ENCODE measurements at places on chromosomes 7 and 10.

GRCh38 chr7:30799206-30799975 lies 28.2 kb downstream of the MINDY4 start:
- no peak for DNase-seq

GRCh38 chr10:6396226-6396625 lies 183.8 kb downstream of the PRKCQ start:
- no peak for DNase-seq

DNA sequence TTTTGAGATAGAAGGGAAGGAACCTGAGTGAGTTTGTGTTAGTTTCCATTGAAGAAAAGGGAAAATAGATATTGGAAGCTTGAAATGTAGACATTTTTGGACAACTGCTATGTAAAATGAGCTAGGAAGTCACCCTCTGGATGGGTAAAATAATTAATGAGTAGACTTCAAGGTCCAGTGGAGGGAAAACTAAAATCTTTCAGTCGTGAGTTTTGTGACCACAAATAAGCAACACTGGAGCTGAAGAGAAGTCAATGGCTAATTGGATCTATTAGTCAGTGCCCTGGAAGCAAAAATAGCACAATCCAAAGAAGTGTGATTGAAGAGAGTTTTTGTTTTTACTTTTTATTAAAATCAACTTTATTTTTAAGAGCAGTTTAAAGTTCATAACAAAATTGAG lies 123.4 kb downstream of the MYO3A start:
- DNase-seq: no peak

- DNase-seq: no peak
Observed at GRCh38 chr10:101535949-101536348, 52.1 kb downstream of the POLL start.

GRCh38 chr7:12322284-12322902 lies 81.3 kb downstream of the VWDE start:
- no peak for DNase-seq

GRCh38 chr7:106022193-106022821 lies 59.2 kb downstream of the CDHR3 start:
- DNase-seq: peak; percentile 76

DNA sequence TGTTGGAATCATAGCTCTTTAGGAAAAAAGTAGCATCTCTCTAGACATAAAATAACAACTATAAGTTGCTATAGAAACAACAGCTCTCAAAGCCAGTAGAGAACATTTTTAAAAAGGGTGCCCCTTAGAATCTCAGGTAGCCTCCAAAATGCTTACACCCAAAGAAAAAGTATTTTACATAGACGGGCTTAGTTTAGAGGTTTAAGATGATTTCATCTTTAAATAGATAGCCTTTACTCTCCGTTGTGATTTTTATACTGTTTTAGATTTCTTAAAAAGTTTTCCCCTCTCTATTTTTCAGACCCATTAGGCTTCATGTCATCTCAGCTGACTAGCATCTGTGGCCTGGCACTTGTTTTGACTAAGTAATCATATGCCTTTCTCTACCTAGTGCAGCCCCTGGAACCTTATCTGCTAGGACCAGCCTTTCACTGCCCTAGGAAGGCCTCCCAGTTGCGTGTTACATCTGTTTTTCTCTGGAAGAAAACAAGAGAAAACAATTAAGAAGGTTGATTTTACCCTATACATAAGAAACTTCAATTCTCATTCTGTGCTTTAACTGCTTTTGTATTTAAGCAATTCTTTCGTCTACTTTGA lies 6.9 kb upstream of the BPGM start:
- DNase-seq: no peak

- DNase-seq: no peak
Observed at GRCh38 chr10:50991456-50992355, 82.6 kb upstream of the PRKG1 start.

- DNase-seq: no peak
Observed at GRCh38 chr10:21826725-21827124, 176.8 kb downstream of the DNAJC1 start.

GRCh38 chr10:114624422-114624821 lies 33.7 kb downstream of the ABLIM1 start:
- no peak for DNase-seq

- no peak for DNase-seq
Observed at GRCh38 chr10:115980470-115980869, 292.5 kb downstream of the GFRA1 start.

GRCh38 chr10:70807556-70807955 lies 8.2 kb upstream of the SGPL1 start:
- no peak for DNase-seq

- no peak for DNase-seq
Observed at GRCh38 chr10:122237331-122237990, 33.6 kb upstream of the BTBD16 start.

GRCh38 chr7:155603205-155603857 lies 41.1 kb upstream of the RBM33 start:
- DNase-seq: no peak

DNA sequence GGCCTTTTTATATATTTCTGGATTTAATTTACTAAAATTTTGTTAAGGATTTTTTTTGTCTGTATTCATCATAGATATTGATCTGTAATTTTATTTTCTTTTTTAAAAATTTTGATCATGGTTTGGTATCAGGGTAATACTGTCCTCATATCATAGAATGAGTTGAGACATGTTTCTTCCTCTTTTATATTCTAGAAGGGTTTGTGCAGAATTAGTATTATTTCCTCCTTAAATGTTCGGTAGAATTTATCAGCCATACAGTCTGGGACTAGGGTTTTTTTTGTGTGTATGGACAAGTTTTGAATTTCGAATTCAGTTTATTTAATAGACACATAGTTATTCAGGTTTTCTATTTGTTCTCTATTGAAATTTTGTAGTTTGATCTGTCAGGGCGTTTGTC lies 54.0 kb downstream of the SHOC2 start:
- DNase-seq: no peak

- peak; percentile 11 for DNase-seq
Observed at GRCh38 chr7:124032369-124033094, at the start of gene TMEM229A. Gene TMEM229A (minus strand): TSS chr7:124033067. CDS start chr7:124033003, 64 bp downstream.

DNA sequence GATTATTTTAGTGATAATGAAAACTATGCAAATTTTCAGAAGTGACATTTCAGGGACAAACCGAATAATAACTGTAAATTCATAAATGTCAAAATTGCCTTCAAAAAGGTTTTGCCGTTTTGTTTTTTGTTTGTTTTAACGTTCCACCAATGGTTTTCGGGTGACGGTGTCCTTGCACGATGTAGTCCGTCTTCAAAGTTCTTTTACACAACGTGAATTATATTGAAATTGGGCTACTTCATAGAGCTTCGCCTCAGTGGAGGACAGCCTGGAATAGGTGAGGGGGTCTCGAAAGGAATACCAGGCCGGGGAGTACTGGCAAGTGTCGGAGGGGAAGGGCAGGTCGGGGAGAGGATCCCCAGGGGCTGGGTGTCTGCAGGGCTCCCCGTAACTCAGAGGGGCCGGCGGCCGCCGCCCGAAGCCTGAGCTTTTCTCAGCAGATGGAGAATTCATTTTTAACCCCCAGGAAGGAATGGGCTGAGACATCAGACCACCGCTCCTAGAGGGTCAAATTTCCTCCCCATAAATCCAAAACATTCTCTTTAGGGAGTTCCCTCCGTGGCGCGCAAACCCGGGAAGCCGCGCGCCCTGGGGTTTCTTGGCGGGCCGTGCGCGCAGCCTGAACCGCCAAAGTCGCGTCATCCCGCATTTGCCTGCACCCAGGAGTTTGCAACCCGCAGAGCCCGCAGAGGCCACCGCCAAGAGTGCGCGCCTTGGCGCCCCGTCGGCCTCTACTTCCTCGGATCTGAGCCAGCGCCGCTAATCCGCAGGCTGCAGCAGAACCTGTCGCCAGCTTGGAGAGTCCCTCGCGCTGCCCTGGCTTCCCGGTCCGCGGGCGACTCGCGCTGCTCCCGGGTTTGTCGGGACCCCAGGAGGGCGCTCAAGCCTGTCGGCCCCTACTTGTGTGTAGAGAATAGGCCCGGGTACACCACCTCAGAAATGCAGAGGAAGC lies 17.3 kb upstream of the EVX1 start:
- no peak for DNase-seq

GRCh38 chr10:86644152-86644793 lies 10.1 kb upstream of the OPN4 start:
- DNase-seq: peak; percentile 46

GRCh38 chr7:1053002-1053411 lies 8.7 kb downstream of the GPR146 start:
- no peak for DNase-seq

GRCh38 chr7:134789967-134790685 lies 10.7 kb downstream of the CALD1 start:
- DNase-seq: no peak

DNA sequence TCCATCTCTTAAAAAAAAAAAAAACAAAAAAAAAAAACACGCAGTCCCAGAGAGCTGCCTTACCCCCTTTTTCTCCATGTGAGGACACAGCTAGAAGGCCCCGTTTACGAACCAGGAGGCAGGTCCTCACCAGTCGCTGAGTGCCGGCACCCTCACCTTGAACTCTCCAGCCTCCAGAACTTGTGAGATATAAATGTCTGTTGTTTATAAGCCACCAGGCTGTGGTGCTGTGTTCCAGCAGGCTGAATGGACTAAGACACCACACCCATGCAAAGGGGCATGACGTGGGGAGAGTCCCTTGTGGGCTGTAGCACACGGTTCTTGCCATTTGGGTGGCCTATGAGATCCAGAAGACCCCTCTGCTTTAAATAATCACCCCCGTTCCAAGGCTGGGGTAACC lies 17.2 kb downstream of the ECHDC3 start:
- no peak for DNase-seq

DNA sequence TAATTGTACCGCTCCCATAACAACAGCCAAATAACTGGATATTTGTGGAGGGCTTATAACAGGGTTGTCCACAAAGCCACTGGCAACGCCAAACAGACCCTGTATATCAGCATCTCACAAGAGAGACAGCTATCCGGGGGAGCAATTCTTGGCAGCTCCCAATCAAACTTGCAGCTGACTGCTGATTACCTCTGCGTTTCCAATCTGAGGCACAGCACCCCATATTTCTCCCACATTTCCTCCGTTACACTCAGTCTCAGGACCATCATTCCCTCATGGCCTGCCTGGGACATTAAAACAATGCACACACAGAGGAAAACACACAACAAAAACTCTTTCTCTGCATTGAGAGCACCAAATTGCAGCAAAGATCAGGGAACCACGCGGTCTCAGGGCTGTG lies 67.8 kb upstream of the SDK1 start:
- DNase-seq: no peak

GRCh38 chr7:151094675-151095074 lies 8.4 kb downstream of the AGAP3 start:
- DNase-seq: no peak

DNA sequence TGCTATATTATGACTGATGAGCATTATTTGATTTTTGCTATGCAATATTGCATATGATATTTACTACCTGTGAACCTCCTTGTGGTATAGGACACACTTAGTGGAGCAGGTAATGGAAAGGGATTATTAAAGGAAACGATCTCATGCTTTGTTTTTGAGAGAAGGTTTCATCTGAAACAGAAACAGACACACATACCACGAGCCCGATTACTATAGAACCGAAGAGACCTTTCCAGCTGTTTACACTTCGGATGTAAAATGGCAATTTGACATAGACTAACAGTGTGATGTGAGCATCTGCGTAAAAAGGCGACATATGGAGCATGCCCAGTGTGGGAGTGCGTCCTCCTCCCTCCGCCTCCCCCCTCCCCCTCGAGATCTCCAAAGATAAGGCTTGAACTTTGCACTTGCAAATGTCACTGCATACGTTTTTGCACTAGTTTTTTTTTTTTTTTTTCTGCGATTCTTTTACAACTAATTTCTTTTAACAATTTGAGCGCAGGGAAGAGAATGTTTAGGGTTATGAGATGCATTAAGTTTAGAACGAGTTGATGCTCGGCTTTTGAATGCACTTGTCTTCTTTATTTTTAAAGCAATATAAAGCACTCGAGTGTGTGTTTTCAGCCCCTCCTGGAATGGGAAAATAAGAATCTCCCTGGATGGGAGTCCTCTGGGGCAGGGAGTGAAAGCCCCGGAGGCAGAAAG lies 251.0 kb downstream of the NSUN6 start:
- DNase-seq: peak; percentile 13

GRCh38 chr7:153530441-153530840 lies 521.8 kb upstream of the DPP6 start:
- no peak for DNase-seq

DNA sequence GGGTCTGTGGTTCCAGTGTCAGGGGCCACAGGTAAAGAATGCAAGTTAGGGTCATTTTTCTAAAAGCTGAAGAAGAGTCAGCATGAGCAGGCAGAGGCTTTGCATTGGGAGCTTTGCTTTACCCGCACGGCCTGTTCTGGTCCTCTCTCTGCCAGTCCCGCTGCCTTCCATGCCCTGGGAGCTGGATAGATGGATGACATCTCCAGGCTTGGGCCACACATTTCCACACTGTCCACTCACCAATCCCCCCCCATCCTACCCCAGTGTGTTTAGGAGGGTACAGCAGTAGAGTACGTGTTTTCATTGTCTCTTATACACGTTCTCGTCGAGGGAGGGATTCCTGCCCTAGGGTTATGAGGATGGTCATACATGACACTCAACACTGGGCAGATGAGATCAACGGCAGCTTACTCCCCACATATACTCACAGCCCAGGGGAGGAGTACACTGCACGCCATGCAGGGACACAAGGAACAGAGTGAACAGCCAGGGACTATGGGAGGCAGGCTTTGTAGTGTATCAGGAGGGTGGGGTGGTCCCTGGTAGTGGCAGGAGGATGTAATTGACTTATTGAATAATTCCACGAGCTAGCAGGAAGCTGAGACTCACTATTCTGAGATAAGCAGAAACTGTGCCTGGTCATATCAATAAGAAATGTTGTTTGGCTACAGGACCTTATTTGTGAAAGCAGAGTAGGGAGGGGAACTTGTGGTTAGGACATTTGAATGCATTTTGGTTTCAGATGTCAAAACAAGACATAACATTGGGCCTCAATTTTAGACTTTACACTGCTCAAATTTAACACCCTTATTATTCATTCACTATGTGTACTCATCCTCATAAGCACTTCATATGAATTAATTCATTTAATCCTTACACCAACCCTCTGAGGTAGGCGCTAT lies 36.6 kb downstream of the PLPP4 start:
- DNase-seq: no peak

DNA sequence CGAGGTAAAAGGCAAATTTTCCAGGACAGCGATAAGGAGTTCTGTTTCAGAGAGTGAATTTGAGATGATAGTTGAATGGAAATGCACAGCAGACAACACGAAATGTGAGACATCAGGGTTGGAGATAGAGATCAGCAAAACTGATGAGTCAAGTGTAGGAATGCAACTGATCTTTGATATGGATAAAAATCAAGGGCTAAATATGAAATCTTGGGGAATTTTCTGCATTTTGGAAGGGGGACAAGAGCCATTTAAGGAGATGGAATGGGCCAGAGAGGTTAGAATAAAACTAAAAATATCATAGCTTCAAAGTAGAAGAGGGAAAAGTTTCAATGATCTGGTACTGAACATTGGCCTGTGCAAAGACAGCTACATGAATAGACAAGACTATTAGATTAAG lies 11.5 kb downstream of the CISD1 start:
- DNase-seq: no peak

GRCh38 chr10:120984221-120984620 lies 133.1 kb downstream of the WDR11 start:
- DNase-seq: no peak

GRCh38 chr7:157397731-157398691 lies 61.2 kb downstream of the DNAJB6 start:
- peak; percentile 31 for DNase-seq

GRCh38 chr10:121211446-121211845 lies 360.3 kb downstream of the WDR11 start:
- no peak for DNase-seq

Data from activated CD4-positive, alpha-beta T cell treated with anti-CD3 and anti-CD28 coated beads for 48 hours (primary cell).